ENCODE measurements at places on chromosomes 6 and 20.
A peak's percentile ranks its signal among the peaks of the same experiment; 100 is the strongest.

GRCh38 chr6:164531736-164532135 is 777.7 kb downstream of the C6orf118 start:
- no peak overlapping the region for H3K27ac ChIP-seq
- H3K4me3 ChIP-seq = no peak overlapping the region
- no peaks in the 10 kb centered on the region for H3K4me1 ChIP-seq
- H3K27me3 ChIP-seq = no peaks in the 10 kb centered on the region
- no peak for DNase-seq

DNA sequence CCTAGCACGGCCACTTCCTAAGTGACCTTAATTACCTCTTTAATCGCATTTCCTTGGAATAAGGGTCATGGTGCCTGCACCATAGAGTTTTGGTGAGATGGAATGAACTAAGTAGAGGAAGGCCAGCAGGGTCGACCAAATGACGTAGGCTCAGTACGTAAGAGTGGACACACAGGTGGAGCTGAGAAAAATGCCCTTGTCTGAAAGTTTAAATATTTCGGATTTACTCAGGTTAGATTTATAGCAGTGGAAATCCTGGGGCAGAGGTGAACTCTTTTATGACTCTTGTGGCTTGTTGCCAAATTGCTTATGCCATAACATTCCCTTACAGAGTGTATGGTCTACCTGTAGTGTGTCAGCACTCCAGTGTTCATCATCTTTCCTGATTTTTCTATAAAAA is 23.6 kb upstream of the BTBD3 start:
- no peak overlapping the region for H3K27ac ChIP-seq
- H3K36me3 ChIP-seq = no peaks in the 10 kb centered on the region
- DNase-seq = no peak
- peaks cover 25% of the 10 kb centered on the region for H3K27me3 ChIP-seq
- H3K4me1 ChIP-seq = peaks cover 23% of the 10 kb centered on the region

DNA sequence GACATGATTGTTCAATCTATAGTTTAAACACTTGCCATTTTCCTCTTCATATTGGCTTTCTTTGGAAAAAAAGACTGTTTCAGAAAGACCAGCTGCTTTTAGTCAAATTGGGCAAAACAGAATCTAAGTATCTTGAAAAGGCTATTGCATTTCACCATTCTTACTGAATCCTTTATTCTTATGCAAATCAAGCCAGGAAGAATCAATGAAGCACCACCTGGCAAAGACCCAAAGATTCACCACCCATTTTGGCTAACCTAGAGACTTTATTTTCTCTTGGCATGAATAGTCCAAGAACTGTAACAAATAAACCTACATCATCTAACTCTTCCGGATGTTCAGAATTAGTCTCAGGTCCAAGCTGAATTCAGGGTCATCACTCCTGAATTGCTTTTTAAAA is 71.3 kb upstream of the EYA4 start:
- H3K36me3 ChIP-seq = no peaks in the 10 kb centered on the region
- no peak for DNase-seq
- H3K27me3 ChIP-seq = no peaks in the 10 kb centered on the region
- H3K4me1 ChIP-seq = no peaks in the 10 kb centered on the region
- no peak overlapping the region for H3K27ac ChIP-seq
- H3K4me3 ChIP-seq = no peak overlapping the region

DNA sequence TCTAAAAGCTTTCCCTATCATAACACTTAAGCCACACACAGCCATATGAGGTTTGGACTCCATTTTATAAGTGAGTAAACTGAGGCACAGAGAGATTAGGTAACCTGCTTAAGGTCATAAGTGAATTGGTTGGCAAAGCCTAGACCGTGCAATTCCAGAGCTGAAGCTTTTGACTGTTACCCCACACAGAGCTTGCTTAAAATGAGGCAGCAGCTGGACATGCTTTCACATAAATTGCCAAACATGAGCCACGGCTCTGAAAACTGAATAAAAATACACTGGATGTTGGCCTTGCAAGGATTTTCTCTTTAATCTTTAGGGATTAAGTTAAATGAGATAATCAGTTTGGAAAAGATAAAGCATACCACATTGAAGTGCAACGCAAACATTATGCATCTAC is 2.5 kb downstream of the RIPOR2 start:
- peaks cover 80% of the 10 kb centered on the region for H3K36me3 ChIP-seq
- H3K27me3 ChIP-seq = peaks cover 4% of the 10 kb centered on the region

DNA sequence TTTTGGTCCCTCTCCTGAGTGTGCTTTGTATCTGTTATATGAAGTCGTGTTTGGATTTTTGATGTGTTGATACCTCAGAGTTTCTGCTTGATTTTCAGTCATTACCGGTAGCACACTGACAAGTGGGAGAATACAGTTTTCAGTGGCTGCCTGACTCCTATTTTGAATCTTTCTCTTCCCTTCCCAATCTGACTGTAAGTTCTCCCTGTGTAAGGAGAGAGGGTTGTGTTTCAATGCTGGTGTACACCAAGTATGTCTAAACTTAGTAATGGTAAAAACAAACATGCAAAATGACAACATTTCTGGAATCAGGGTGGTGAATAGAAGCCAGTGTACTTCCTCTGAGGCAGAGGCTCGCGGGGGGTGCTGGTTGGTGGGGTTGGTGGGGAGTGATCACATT is 103.4 kb downstream of the HIVEP1 start:
- DNase-seq = no peak
- peaks cover 49% of the 10 kb centered on the region for H3K36me3 ChIP-seq

DNA sequence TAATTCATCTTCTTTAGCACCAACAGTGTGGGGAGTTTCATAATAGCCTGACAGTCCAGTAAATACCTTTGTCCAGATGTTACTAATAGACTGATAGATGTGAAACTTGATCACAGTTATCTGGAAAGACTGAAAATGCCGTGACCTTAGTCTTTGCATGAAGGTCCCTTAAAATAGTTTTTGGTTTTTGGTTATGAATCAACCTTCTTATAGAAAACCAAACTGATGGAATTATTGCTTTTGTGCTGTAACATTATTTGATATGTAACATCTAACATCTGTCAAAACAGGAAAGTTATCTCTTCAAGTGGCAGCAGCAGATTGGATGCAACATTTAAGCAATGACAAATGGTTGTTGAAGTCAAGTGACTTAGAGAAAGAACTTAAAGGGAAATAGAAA is 190.4 kb downstream of the DOK5 start:
- no peak overlapping the region for H3K27ac ChIP-seq
- H3K36me3 ChIP-seq = no peaks in the 10 kb centered on the region
- H3K4me1 ChIP-seq = no peaks in the 10 kb centered on the region
- H3K27me3 ChIP-seq = no peaks in the 10 kb centered on the region
- H3K4me3 ChIP-seq = no peak overlapping the region
- DNase-seq = no peak

GRCh38 chr20:49578436-49578835 is 10.5 kb upstream of the PTGIS start:
- peaks cover 14% of the 10 kb centered on the region for H3K36me3 ChIP-seq
- no peak overlapping the region for H3K4me3 ChIP-seq
- DNase-seq = no peak

GRCh38 chr20:11496380-11496779 is 421.3 kb upstream of the BTBD3 start:
- H3K27ac ChIP-seq = no peak overlapping the region
- no peaks in the 10 kb centered on the region for H3K27me3 ChIP-seq
- DNase-seq = no peak
- no peaks in the 10 kb centered on the region for H3K4me1 ChIP-seq

- no peaks in the 10 kb centered on the region for H3K36me3 ChIP-seq
- no peaks in the 10 kb centered on the region for H3K4me1 ChIP-seq
- DNase-seq = no peak
- no peak overlapping the region for H3K27ac ChIP-seq
- no peaks in the 10 kb centered on the region for H3K27me3 ChIP-seq
- no peak overlapping the region for H3K4me3 ChIP-seq
Observed at GRCh38 chr6:133277900-133278545, 36.9 kb downstream of the EYA4 start.

DNA sequence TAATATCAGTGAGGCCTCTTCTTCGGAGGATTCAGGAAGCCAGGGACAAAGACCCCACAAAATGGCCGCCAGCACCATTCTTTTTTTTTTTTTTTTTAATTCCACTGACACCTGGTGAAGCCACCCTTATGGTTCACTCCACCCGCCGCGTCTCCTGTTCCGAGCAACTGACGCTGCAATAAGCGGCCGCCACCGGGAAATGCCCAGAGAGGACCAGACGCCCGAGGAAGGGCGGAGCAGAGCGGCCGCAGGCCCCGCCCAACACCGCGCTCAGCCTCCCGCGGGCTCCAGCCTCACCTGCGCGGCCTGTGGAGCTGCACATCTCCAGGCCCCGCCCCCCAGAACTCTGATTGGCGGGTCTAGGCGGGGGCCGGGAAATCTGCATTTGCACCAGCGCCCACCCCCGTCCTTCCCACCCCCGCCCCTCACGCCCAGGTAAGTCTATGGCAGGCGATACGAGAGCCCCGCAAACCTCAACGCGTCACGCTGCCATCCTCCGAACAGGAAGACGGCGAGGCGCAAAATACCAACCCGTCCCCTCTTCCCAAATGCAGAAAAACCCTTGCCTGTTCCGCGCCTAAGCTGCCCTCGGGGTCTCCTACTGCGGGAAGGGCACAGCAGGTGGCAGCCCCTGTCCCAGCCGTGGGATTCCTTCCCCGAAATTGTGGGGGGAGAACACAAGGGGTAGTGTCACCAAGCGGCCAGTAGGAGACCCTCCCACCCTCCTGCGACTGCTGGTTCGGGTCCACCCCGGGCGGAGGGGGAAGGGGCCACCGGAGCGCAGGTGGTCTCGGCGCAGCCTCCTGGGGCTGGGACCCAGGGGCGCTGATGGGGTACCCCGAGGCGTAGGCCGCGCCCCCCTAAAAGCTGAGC is 960 bp downstream of the ATP9A start:
- no peak overlapping the region for H3K27ac ChIP-seq
- peak overlapping the region; percentile 25 for H3K4me3 ChIP-seq
- DNase-seq = peak; percentile 60
- H3K36me3 ChIP-seq = no peaks in the 10 kb centered on the region
- peaks cover 56% of the 10 kb centered on the region for H3K27me3 ChIP-seq
- H3K4me1 ChIP-seq = peaks cover 12% of the 10 kb centered on the region

- no peak overlapping the region for H3K27ac ChIP-seq
- DNase-seq = no peak
- H3K36me3 ChIP-seq = no peaks in the 10 kb centered on the region
- peaks cover 20% of the 10 kb centered on the region for H3K4me1 ChIP-seq
- no peak overlapping the region for H3K4me3 ChIP-seq
- H3K27me3 ChIP-seq = no peaks in the 10 kb centered on the region
Observed at GRCh38 chr6:143397227-143398222, 53.0 kb downstream of the ADAT2 start.

- peaks cover 21% of the 10 kb centered on the region for H3K4me1 ChIP-seq
- no peaks in the 10 kb centered on the region for H3K36me3 ChIP-seq
- H3K27ac ChIP-seq = no peak overlapping the region
- H3K4me3 ChIP-seq = peak overlapping the region; percentile 60
Observed at GRCh38 chr6:42103753-42104094, 38.7 kb downstream of the C6orf132 start.

DNA sequence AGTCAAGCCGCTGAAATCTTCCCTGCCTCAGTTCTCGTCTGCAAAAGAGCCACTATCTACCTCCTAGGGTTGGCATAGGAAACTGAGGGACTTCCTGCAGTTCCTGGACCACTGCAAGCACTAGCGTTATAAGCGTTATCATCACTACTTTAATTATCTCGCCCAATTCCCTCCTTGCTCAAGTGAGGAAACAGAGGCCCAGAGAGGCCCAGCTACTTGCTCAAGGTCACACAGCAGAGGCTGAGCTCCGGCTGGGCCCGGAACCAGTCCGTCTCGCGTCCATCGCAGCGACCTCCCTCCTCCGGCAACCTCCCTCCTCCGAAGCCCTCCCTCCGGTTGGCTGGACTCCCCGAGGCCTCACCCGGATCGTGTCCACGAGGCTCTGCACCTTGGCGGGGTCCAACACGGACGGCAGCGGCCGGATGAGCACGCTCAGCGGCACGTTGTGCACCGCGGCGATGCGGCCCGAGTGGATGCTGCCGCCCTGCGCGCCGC is 338 bp downstream of the SRXN1 start:
- peak overlapping the region; percentile 72 for H3K4me3 ChIP-seq
- peak overlapping the region; percentile 43 for H3K27ac ChIP-seq
- H3K36me3 ChIP-seq = peaks cover 14% of the 10 kb centered on the region

DNA sequence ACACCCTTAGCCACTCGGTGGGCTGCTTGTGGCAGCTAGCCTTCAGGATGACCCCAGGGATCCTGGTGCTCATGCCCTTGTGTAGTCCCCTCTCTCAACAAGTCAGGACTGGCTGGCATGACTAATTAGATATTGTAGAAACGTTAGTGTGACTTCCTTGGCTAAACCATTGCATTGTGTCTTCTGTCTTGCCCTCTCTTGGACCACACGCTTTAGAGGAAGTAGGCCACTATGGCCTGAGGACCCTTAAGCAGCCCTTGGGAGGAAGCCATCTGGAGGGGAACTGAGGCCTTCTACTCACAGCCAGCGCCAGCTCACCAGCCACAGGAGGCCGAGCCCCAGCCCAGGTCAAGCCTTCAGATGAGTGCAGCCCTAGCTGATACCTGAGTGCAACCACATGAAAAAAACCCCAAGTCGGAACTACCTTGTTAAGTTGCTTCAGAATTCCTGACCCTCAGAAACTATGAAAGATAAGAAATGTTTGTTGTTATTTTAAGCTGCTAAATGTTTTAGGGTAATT is 10.1 kb downstream of the ANGPT4 start:
- H3K36me3 ChIP-seq = no peaks in the 10 kb centered on the region
- no peak overlapping the region for H3K4me3 ChIP-seq
- no peak for DNase-seq
- H3K27ac ChIP-seq = no peak overlapping the region

GRCh38 chr6:130655586-130655985 is 171.6 kb upstream of the SMLR1 start:
- no peaks in the 10 kb centered on the region for H3K27me3 ChIP-seq
- H3K27ac ChIP-seq = no peak overlapping the region
- H3K4me3 ChIP-seq = no peak overlapping the region
- no peak for DNase-seq
- H3K36me3 ChIP-seq = no peaks in the 10 kb centered on the region

DNA sequence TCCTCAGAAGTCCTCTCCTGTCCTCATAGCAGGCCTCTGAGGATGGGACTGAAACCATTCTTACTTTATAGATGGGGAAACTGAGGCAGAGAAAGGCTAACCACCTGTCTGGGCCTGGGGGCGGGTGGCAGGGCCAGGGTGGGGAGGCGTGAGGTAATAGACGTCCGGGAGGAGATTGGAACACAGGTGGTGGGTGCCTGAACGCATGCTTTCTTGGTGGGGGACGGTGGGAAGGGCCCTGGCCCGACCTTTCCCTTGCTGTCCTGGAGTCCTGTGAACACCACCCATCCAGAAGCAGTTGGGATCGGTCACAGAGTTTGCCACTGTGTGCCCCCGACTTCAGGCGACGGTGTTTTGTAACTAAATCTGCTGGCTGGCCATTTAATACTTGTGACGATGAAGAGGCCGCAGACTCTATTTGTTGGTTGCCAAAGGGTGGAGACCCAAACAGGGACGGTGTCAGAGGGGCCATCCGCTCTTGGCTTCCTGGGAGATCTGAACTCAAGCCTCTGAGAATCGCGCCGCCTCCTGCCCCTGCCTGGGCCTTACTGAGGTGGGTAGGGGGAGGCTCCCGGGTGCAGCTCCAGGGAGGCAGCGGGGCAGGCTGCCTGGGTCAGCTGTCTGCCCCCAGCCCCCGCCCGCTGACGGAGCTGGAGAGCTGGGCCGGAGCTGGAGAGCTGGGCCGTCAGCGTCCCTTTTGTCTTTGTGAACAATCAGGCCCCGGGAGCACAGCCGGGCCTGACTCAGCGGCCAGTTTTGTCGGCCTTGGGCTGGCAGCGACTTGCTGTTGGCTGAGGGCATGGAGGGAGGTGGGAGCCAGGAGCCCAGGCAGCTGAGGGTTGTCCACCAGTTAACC is 4.1 kb downstream of the RBM38 start:
- peak overlapping the region; percentile 97 for H3K4me3 ChIP-seq
- peaks cover 77% of the 10 kb centered on the region for H3K4me1 ChIP-seq
- DNase-seq = no peak
- peak overlapping the region; percentile 68 for H3K27ac ChIP-seq
- H3K36me3 ChIP-seq = peaks cover 77% of the 10 kb centered on the region
